Transverse colon (tissue), 4 donors: ENCODE measurements at places on chromosomes 7 and 10.

GRCh38 chr10:121036431-121036830 is 185.3 kb downstream of the WDR11 start:
- peak; percentile 20 for DNase-seq

DNA sequence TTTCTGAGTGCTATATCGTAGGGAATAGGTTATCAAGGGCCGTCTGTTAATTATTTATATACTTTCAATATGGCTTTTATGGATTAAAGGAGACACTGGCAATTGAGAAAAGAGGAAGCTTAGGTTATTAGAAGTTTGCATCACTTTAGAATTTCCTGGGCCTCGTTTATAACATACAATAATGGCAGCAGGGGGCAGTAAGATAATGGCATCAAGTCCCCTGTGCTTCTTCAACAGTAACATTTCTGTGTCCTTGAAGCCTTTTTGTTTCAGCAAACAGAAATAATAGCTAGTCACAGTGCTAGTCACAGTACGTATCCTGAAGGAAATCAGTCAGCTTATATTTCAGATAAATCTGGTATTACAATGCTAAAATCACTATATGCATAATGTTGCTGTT is 41.9 kb downstream of the SPAM1 start:
- DNase-seq: no peak

GRCh38 chr7:23369100-23369499 is 70.0 kb downstream of the MALSU1 start:
- DNase-seq: no peak

DNA sequence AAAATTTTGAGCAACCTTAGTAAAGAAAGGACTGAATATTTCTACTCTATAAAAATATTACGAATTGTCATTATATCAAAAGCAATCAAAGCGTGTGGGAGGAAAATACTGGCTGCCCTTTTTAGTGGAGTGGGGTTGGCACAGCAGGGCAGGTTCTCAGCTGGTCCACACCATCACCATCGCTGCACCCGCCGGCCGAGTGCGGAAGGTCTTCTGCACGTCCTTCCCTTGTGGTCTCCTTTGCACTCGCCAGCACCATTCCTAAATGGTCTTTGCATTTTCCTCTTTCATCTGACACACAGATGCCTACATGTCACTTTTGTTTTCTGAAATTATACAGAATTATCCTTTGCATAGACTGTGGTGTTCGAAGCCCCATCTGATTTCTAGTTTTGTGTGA is 116.6 kb upstream of the LANCL2 start:
- no peak for DNase-seq

DNA sequence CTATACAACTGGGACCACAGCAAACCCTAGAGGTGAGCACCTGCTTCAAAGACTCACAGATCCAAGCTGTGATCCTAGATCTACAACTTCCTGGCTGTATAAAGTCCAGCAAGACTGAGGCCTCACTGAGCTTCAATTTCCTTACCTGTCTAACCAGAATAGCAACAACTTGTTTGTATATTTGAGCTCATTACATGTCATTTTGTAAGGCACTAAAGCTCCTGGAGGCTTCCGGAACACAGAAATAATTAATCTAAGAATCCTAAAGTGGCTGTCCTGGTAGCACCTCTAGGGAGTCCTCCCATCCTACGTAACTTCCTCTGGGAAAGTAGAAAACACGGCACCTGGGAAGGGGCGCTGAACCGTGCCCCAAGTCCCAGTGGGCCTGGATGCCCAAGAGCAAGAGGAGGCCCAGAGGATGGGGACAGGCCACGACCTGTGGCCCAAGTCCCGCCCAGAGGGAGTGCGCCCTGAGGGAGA is 39.4 kb downstream of the HK1 start:
- no peak for DNase-seq

DNA sequence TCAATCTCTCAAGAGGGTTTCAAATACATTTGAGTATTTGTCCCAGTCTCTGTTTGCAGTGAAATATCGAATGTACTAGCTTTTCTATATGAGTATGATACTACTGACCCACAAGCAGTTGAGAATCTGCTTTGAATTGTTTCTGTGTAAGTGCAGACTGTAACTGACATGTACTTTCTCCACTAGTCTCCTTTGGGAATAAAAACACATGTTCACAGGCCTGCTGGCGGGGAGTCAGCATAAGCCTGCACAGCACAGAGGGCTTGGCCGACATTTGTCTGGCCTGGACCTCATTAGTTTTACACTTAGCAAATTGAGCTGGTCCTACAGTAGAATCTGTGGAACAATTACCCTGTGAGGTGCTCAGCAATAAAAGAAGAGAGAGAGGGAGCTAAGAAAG is 72.6 kb downstream of the ITGB8 start:
- no peak for DNase-seq

GRCh38 chr7:35522697-35523096 is 172.2 kb downstream of the HERPUD2 start:
- DNase-seq: no peak

DNA sequence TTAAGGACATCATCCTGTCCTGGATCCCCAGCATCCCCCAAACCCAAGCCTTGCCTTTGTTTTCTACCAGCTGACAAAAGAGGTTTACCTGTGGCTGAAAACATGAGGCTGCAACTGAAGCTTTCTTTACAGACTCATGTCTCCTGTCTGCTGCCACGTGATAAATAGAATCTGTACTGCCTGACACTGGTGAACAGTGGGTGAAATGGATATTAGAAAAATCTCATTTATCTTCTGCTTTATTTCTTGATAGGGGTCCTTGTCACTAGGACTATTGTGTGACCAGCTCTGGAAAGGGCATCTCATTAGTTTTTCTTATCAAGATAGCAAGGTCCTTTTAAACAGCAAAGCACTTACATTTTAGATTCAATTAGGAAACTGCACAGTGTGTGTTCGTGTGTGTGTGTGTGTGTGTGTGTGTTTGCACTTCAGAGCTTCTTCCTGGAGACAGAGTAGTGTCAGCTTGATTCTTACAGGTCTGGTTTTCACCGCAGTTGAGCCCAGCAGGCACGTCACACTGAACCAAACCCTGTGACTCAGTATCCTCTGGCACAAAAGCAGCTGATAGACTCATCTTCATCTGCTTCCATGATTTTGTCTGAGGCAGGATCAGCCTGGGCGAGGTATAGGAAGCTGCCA is 373.5 kb upstream of the CELF2 start:
- no peak for DNase-seq

GRCh38 chr7:130150587-130150986 is 54.6 kb downstream of the TMEM209 start:
- DNase-seq: no peak

- DNase-seq: no peak
Observed at GRCh38 chr7:27899601-27900000, 159.6 kb downstream of the TAX1BP1 start.

GRCh38 chr7:105724688-105725087 is 143.4 kb upstream of the EFCAB10 start:
- no peak for DNase-seq

DNA sequence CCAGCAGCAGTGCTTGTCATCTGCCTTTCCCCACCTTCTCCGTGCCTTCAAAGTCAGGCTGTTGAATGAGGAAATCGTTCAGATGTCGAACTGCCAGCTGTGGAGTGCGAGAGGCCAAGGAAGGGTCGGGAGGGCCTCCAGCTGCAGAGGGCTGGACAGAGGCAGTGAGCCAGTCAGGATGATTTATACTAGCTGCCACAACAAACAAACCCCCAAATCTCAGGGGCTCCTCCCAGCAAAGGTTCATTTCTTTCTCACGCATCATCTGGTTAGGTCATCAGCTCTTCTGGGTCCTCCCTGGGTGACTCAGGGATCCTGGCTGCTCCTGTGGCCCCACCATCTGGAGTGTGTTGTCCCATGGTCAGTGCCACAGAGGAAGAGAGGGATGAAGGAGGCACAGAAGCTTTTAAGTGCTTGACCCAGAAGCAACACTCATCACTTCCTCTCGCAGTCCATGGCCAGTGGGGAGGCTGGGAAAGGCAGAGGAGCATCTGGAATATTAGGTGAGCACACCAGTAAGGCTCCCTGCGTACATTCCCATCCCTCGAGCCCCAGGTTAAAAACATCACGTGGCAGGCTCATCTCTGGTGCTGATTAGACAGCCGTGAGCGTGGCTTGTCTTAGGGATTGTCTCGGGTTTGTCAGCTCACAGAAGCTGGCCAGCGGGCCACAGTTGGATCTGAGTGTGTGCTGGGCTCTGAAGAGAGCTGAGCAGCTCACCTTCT is 140.7 kb downstream of the RGS10 start:
- DNase-seq: peak; percentile 51

DNA sequence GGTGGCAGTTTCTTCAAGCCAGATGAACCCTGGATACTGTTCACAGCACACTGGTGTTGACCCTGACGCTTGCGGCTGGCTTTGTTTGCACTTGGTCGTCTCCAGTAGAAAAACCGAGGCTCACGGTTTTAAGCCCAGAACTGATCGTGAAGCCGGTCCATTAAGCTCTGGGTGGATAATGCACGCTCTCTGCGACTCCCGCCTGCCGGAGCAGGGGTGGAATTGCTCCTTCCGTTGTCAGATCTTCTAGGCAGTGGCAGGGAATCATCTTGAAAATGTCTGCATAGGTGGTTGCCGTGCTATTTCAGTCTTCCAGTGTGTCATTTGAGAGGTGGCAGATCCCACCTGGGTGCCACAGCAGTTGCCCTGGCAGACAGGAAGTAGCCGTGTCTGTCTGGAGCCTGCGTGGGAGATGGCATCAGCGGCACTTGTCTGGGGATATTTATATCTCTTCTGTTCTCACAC is 35.9 kb upstream of the AP5Z1 start:
- no peak for DNase-seq

GRCh38 chr10:49138361-49138891 is 4.6 kb upstream of the FAM170B start:
- no peak for DNase-seq

DNA sequence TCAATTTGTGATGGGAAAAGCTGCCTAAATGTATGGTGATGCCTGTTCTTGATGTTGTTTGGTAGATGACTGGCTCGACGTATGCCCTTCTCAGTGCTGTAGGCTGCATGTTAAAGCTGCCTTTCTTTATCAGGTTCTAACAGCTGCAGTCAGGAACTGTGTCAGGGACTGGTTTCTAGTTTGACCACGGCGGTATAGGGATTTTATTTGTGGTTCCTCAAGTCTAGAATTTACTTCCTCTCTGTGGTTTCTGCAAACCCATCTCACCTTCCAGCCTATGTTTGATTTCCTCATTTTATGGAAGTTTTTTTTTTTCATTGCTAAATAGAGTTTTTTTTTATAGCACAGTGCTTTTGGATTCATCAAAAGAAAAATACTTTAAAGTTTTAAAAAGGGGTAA is 26.5 kb downstream of the LMTK2 start:
- peak; percentile 22 for DNase-seq

- no peak for DNase-seq
Observed at GRCh38 chr7:124810605-124811004, 45.0 kb upstream of the GPR37 start.

- no peak for DNase-seq
Observed at GRCh38 chr7:154912871-154913637, 89.9 kb downstream of the PAXIP1 start.

GRCh38 chr10:48670978-48671913 is 13.4 kb upstream of the WDFY4 start:
- DNase-seq: peak; percentile 59

DNA sequence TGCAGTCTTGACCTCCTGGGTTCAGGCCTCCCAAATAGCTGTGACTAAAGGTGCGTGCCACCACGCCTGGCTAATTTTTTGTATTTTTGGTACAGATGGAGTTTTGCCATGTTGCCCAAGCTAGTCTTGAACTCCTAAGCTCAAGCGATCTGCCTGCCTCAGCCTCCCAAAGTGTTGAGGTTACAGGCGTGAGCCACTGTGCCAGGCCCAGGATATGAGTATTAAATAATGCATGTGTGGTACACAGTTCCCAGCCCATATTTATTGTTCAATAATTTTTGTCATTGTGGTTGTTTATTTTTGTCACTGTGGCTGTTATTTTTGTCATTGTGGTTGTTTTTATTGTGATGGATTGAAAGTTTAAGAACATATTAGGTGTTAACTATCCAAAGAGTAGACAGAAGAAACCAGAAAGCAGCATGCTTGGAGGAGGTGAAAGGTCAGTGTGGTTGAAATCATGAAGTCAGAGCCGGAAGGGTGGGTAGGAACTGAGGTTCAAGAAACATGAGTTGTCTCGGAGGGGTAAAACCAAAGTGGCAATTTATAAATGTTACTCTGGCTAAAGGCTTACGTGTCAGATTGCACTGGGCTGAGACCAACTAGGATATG is 45.0 kb downstream of the MRC1 start:
- DNase-seq: no peak

DNA sequence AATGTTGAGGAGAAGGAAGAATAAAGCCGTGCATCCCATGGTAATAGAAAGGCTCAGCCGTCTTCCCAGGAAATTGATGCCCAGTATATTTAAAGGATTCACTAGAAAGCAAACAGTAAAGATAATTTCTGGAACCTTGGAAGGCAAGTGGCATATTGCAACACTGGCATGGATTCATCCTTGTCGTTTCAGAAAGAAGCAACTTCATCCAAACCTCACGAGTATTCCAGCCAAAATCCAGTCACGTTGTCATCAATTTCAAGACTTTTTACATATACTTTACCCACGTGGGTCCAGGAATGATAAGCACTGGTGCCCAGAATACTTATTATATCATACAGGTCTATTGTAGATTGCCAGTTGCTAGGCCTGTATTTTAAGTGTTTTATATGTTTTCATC is 73.8 kb downstream of the SVOPL start:
- DNase-seq: no peak

GRCh38 chr10:124715439-124715838 is 28.7 kb downstream of the FAM53B start:
- DNase-seq: no peak

DNA sequence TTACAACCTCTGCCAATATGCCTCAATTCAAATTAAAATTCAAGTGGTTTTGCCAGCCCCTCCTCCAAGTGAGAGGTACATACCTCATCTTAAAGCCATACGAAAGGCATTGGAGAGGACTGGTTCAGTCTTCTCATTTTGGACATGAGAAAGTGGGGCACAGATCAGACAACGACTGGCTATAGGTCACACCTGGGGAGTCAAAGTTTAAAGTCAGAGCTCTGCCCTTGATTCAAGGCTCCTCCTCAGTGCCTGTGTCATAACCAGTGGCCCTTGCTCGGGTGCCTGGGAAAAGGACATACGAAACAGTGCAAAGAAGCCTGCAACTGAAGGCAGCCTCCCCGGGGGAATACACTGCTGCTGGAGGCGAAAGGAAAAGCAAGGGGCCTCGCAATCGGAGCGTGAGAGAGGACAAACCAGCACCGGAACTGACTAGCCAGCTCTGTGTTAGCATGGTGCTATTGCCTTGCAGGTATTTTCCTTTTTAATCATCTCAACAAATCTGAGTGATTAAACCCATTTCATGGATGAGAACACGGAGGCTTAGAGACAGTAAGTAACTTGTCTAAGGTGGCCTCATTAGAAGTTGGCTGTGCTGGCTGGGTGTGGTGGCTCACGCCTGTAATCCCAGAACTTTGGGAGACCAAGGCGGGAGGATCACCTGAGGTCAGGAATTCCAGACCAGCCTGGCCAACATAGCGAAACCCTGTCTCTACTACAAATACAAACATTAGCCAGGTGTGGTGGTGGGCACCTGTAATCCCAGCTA is 1.1 kb upstream of the MTPAP start:
- no peak for DNase-seq

DNA sequence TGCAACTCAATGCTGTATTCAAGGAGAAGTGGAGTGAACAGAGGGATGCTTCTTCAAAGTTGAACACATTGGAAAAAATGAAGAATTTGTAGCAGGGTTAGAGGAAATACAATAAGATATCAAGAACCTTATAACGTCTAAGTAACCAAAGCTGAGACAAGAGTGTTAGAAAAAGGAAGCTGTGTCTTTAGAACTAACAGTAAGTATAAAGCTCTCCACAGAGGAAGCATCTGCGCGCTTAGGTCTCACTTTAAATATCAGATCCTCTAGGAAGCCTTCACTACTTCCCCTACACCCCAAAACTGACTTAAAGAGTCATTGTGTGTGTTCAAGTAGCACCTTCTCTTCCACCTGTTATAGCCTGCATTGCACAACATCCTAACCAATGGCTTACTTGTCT is 43.0 kb downstream of the CH25H start:
- DNase-seq: no peak
